ENCODE measurements at places on chromosomes 6 and 20.

- no peak for DNase-seq
Observed at GRCh38 chr20:61777773-61778494, 287.7 kb downstream of the TAF4 start.

- DNase-seq = no peak
Observed at GRCh38 chr20:34575756-34576155, 17.2 kb downstream of the MAP1LC3A start.

- DNase-seq = no peak
Observed at GRCh38 chr20:34190262-34190661, 51.0 kb upstream of the ASIP start.

DNA sequence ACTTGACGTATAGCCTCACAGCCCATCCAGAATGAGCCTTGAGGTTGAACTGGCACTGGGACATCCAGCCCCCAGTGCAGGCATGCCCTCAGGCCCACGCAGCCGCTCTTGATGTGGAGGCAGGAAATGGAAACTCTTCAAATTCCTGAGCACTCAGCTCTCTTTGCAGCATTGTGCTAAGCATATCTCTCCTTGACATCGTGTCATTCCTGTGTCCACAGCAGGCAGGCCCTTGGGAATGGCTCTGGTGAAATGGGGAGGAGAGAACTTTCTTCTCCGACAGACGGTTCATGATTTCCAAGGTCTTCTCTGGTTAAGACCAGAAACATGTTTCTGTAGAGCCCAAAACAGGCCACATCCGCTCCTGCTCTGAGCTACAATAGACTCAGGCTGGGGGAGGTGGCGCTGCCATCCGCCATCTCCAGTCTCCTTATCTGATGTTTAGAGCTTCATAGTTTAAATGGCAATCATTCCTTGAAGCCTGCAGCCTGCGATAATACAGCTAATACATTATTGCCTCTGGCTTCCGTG, 248.8 kb downstream of the CDH4 start:
- DNase-seq = no peak

GRCh38 chr6:10259671-10260070, 155.2 kb downstream of the TFAP2A start:
- no peak for DNase-seq

DNA sequence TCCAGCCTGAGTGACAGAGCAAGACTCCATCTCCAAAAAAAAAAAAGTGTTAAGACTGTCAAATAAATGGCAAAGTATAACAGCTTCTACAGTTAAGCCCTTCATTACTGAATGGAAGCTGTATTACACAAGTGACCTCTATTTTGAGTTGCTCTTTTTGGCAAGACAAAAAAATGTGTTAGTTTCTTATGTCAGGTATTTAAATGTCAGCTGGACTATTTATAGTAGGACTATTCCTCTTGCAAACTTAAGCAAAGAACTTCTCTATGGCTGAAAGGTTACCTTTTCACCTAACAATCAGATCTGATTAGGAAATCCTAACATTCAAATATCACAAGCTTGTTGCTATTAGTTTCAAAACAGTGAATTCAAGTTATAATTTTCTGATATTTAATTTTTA, 12.4 kb downstream of the UBE2V1 start:
- no peak for DNase-seq

DNA sequence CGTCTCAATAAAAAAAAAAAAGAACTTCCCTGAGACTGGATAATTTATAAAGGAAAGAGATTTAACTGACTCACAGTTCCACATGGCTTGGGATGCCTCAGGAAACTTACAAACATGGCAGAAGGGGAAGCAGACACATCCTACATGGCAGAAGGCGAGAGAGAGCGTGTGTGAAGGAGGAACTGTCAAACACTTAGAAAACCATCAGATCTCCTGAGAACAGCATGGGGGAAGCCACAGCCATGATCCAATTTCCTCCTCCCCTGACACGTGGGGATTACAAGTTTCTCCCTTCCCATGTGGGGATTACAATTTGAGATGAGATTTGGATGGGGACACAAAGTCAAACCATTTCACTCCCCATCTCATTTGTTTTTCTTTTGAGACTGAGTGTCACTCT, 46.6 kb upstream of the TFAP2C start:
- no peak for DNase-seq

GRCh38 chr6:683742-684440, 9.0 kb downstream of the EXOC2 start:
- DNase-seq = no peak

DNA sequence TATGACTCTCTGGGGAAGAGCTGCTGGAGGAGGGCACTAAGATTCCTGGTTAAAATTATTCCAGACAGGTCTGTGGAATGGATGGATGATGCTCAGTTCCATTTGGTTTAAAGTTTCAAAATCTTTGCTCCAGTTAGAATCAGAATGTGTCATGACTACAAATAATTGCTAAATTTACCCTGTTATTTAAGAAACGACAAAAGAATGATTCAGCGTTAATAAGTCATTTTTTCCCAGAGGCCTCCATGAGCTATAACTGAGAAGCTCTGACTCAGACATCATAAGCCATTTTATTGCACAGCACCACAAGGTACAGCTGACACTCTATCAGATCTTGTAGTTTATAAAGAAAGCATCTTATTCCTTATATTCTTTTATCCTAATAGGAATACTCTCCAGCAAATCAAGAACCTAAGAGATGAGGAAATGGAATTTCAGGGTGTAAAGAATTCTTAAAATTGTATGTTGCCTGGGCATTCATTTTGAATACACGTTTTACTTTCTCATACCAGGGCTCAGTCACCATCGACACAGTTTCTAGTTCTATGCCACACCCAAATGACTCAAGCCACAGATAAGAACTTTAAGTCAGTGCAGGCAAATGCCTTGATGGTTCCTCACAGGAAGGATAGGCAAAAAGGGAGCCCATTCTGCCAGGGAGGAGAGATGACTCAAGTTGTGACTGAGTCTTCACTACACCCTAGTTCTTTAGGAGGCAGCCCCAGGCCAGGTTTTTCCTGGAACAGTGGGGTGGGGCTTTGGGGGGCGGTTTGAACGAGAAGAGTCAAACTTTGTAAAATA, 636.0 kb downstream of the MMUT start:
- no peak for DNase-seq

DNA sequence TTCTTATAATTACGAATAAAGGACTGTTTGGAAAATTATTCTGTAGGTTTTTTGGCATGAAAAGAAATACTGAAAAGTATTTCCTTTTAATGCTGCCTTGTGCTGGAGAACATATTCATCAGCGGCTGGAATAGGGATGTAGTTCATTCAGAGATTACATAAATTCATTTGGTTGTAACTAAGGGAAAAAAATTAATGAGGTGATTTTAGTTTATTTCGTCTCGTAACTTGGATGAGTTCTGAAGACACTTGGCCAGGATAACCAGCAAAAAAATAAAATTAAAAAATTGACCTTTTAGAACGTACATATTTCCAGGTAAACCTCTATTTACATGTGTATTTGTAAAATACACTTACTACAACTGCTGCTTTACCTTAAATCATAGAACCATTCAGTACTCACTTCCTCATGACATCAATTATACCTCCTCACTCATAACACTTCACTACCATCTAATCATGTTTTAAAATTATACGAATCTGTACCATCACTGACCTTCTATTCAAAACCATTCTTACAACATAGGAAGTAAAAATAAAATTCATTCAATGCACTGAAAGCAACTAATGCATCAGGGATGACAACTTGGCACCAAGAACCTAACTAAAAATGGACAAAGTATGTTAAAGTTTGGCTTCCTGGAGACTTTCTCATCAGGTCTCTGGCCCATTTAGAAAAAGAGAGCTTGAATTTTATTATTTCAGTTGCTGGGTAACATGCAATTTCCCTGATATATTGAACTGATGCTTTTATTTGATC, 17.2 kb downstream of the KLHL31 start:
- DNase-seq = no peak

- DNase-seq = no peak
Observed at GRCh38 chr6:66558189-66558588, 851.2 kb upstream of the EYS start.
